ENCODE measurements at places on chromosomes 13 and 19. TPM values are rescaled to one million over a fixed set of nuclear protein-coding genes. Genes with fewer than 3 reads are reported as not detected.

GRCh38 chr13:23434491-23434890 lies 989 bp upstream of the SACS start:
- DNase-seq = no peak

GRCh38 chr13:40350283-40350992 lies 316.0 kb downstream of the FOXO1 start:
- no peak for DNase-seq

GRCh38 chr13:39935155-39935554 lies 279.7 kb downstream of the COG6 start:
- no peak for DNase-seq

DNA sequence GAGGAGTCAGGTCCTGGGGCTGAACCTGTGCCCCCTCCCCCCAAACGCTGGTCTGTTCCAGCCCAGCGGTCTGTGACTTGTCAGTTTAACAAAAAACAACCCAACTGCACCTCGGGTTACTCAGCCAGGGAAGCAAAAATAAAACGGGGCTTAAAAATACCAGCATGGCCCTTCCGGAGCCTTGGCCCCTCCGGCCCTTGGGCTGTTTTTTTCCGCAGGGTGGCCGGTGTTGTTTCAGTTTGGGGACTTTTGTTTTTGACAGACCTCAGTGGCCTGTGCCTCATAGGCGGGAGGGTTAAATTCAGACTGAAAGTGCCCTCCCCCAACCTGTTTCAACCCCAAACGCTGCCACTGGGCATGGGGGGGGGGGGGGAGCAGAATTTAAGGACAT lies 4.0 kb downstream of the TCF3 start:
- no peak for DNase-seq

DNA sequence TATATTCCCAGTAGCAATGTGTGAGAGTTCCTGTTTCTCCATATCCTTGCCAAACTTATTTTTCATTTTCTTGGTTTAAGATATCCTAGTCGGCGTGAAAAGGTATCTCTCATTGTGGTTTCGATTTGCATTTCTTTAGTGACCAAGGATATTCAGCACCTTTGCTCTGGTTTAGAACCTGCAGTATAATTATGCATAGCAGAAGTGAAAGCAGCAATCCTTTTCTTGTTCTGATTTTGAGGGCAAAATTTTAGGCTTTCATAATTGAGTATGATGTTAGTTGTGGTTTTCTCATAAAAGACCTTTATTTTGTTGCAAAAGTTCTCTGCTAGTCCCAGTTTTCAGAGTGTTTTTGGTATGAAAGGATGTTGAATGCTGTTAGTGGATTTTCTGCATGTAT lies 491.0 kb downstream of the FGF9 start:
- no peak for DNase-seq

DNA sequence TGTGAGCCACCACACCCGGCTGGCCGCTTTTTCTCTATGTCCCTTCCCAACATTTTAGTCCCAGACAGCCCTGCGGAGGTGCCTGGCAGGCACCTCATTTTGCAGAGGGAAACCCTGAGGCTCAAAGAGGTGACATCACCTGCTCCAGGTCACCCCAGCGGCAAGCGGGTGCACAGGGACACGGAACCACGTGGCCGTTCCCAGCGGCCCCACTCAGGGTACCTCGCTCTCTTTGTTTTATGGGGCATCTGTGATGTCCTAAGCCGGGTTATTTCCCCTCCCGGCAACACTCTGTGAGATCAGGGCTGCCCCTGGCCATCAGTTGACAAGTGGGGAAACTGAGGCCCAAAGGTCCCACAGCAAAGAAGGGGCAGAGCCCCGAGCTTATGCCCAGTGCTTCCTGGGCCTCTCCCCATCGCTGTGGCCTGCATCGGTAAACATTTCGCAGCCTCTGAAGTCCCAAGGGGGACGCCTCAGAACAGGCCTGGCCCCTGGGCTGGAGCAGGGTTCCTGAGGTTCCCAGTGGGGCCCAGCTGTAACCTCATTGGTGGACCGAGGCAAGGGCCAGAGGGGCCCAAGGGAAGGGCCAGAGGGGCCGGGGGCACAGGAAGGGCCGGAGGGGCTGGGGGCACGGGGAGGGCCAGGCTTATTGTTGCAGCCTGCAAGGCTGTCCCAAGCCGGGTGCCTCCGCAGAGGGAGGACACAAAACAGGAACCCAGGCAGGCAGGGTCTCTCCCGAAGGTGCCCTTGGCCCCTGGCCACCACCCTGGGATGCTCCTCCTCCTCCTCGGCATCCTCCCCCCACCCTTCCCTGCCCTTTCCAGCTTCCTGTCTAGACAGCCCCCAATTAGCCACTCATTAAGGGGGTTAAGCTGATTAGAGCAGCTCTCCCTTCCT lies 39.0 kb downstream of the SMIM24 start:
- DNase-seq = no peak

DNA sequence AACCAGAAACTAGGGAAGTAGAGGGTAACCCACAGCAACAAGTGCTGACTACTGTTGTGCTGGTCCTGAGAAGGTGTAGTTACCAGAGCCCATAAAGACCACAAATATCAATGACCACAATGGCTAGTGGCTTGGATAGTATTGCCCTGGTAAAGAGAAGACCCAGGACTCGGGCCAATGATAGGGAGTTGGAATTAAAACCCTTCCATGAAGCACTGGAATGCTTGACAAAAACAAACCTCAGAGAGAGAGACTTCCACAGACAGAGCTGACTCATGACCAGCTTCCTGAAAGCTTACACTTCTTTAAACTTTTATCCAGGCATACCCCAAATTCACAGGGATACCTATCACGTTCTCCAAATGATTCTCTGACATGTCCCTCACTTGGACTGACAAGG lies 60.5 kb downstream of the WDR87 start:
- no peak for DNase-seq

DNA sequence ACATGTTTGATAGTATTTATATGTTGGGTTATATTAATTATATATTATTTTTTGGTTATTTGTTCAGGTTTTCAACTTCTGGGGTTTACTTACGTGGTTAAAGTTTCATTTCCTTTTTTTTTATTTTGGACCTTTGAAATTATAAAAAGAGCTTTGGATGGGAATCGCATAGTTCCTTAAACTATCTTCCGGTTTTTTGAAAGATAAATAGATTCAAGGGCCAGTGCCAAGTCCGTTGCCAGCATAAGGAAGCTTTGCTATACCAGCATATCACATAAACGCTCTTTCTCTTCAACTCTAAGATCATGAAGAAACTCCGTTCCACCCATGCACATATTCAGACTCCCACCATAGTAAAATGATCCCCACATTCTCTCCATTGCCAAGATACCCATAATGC lies 7.4 kb upstream of the OXGR1 start:
- no peak for DNase-seq

DNA sequence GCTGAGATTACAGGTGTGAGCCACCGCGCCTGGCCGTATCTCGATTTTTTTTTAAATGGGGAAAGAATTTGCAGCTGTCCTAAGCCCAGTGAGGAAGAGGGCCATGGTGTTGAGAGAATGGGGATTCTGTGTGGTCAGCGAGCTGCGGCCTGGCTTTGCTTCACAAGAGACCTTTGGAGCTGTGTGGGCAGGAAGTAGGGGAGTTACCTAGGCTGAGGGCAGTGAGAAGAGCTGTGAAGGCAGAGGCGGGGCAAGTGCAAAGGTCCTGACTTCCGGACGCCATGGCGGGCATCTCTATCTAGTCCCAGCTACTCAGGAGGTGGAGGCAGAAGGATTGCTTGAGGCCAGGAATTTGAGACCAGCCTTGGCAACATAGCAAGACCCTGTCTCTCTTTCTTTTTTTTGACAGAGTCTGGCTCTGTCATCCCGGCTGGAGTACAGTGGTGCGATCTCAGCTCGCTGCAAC lies 4.9 kb downstream of the AP2A1 start:
- no peak for DNase-seq

DNA sequence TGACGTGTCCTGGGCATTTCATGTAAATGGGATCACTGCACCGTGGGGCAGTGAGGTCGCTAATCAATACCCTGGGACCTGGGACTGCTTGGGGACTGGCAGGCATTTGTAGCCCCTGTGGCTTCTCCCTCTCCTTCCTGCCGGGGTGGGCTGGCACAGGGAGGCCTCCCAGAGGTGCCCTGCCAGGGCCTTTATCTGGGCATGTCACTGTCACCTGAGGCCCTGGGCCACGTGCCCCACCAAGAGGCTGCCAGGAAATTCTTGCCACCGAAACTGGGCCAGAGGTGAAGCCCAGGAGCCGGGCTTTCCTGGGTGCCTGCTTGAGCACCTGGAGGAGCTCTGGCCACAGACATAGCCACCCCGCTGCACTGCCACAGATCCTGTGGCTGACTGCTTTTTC lies 1.8 kb upstream of the NMRK2 start:
- no peak for DNase-seq

DNA sequence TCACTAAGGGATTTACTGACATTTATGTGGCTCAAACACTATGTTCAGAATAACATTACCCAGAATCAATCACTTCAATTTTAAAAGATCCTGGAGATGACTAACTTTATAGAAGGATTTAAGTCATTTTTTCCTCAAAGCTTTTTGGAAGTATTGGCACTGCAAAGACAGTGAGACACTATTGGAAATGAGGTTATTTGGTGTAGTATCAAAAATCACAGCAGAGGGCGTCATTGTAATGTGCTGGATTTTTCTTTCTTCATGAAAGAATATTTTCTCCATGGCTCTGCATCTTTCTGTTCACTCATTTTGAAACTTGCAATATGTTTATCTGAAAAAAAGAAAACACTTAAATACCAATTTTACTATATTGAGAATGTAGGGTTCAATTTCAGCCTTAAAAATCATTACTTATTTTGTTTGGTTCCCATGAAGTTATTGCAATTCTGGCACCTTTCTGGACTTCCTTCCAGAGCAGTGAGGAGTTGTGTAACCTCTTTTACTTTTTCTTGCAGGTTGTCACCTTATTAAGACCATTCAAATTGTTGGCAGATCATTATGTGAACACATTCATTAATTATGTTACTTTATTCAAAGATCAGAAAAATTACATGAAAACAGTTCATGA lies 3.7 kb upstream of the CSNK1A1L start:
- DNase-seq = no peak

GRCh38 chr19:47663911-47664771 lies 49.1 kb upstream of the EHD2 start:
- peak; percentile 90 for DNase-seq

- DNase-seq = no peak
These were observed 5.7 kb upstream of the ZNF813 start for GRCh38 chr19:53461866-53462265.

DNA sequence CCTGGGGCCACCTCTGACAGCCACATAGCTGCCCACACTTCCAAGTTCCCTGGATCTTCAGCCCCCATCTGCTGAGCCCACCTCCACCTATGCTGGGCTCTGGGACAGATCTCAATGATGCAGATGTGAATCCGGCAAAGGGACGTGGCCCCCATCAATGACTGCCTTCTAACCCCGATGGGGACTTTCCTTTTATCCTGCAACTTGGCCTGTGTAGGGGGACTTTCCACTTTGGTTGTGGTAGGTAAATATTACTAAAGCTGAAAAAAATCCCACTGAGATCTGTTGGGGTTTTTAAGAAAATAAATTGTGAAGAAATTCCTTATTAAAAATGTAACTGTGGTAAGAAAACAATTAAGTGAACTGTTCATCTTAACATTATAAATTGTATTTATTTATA lies 20.8 kb upstream of the ASPDH start:
- DNase-seq = no peak

GRCh38 chr19:18792661-18793060 lies 1.6 kb upstream of the COMP start:
- DNase-seq = no peak

GRCh38 chr19:3544742-3545668 lies 6.0 kb downstream of the TEKTIP1 start:
- DNase-seq = peak; percentile 73

GRCh38 chr19:5480427-5480836 lies 25.2 kb downstream of the ZNRF4 start:
- DNase-seq = peak; percentile 18

DNA sequence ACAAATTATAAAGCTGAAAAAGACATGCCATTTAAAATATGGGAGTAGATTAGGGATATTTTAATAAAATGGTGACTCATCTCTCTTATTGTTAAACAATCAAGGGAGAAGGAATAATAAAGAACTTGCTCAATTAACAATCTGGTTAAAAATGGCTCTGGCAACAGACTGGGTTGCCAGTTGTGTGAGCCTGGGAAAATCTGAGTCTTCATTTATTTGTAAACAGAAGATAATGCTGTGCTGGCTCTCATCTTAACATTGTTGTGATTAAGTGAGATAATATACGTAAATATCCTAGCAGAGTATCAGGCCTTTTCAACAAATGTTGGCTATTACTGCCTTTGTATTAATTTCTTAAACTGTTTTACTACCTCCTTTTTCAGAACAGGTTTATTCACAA lies 453.3 kb downstream of the DIAPH3 start:
- no peak for DNase-seq

- no peak for DNase-seq
These were observed 93.1 kb downstream of the CYSLTR2 start for GRCh38 chr13:48746821-48747220.

GRCh38 chr13:102132777-102133295 lies 269.0 kb downstream of the FGF14 start:
- no peak for DNase-seq

DNA sequence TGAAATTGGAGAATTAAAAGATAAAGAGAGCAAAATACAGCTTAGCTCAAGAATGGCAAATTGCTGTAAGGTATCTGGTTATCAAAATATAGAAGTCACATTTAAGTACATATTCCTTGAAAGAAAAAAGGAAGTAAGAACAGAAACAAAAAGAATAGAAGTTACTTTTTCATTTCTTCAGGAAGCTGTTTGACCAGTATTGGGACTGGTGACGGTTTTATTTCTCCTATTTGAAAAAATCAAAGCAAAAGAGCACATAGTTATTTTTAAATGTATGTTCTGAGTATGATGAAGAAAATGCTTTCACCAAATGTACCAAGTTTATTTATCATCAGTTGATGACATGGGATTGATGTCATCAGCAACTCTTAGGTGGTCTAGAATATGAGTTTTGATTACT lies 83.1 kb upstream of the OXGR1 start:
- no peak for DNase-seq

GRCh38 chr19:29551774-29552173 lies 26.0 kb downstream of the VSTM2B start:
- DNase-seq = no peak

BCAM gene
- 7.5 TPM for total RNA-seq

SIGLEC5 gene
- 0.72 TPM for total RNA-seq

GJB6 gene
- not detected for total RNA-seq

ATP1A3 gene
- 5.7 TPM for total RNA-seq

CYSLTR2 gene
- 19.1 TPM for total RNA-seq

TEAD2 gene
- 26.0 TPM for total RNA-seq

POU4F1 gene
- total RNA-seq = not detected

GIPR gene
- total RNA-seq = 0.94 TPM

PAF1 gene
- 60.2 TPM for total RNA-seq

TEX26 gene
- total RNA-seq = not detected

SIGLEC9 gene
- total RNA-seq = 4.7 TPM

Data from adrenal gland (tissue), 19 donors.